Cardiac atrium fibroblast (primary cell): ENCODE measurements at places on chromosomes 12 and 14. TPM values are rescaled to one million over a fixed set of nuclear protein-coding genes. Genes with fewer than 3 reads are reported as not detected.

Gene BLTP3B
- total RNA-seq = 13.4 and 22.7 TPM in 2 replicates

Gene ANO4
- total RNA-seq = 4.0 and 5.3 TPM in 2 replicates

Gene KMT2D
- 21.1 and 23.6 TPM in 2 replicates for total RNA-seq

Gene SLC25A21
- 0.18 TPM in 1 of 2 replicates, not detected in the other for total RNA-seq

Gene RPL10L
- total RNA-seq = not detected in 2 replicates

Gene GSC
- not detected in 2 replicates for total RNA-seq

Gene A2M
- 18.8 and 30.1 TPM in 2 replicates for total RNA-seq

Gene OR4E2
- total RNA-seq = not detected in 2 replicates

Gene C3AR1
- not detected in 2 replicates for total RNA-seq

Gene VWF
- total RNA-seq = 3.2 and 15.9 TPM in 2 replicates

Gene PAPLN
- 7.1 and 7.6 TPM in 2 replicates for total RNA-seq

Gene NANOG
- not detected in 2 replicates for total RNA-seq

Gene GLIPR1L1
- total RNA-seq = not detected in 2 replicates

Gene RERGL
- not detected in 2 replicates for total RNA-seq

Gene TAS2R19
- total RNA-seq = 0.49 TPM in 1 of 2 replicates, not detected in the other

Gene INHBE
- total RNA-seq = 0.36 and 1.1 TPM in 2 replicates

Gene TSHR
- not detected in 2 replicates for total RNA-seq

Gene ARHGDIB
- total RNA-seq = 75.2 and 129 TPM in 2 replicates

Gene PLEKHG7
- not detected in 2 replicates for total RNA-seq

Gene OVCH1
- total RNA-seq = 0.32 and 2.3 TPM in 2 replicates

Gene FIGNL2
- not detected in 2 replicates for total RNA-seq

Gene AICDA
- not detected in 2 replicates for total RNA-seq

Gene PTPRB
- total RNA-seq = 2.3 and 2.6 TPM in 2 replicates

Gene KRT6B
- total RNA-seq = not detected in 2 replicates

Gene LUM
- total RNA-seq = 209 and 418 TPM in 2 replicates

Gene GPR65
- 0.32 and 0.54 TPM in 2 replicates for total RNA-seq

Gene POTEM
- total RNA-seq = not detected in 2 replicates

Gene KRT86
- total RNA-seq = 0.54 TPM in 1 of 2 replicates, not detected in the other

Gene TROAP
- total RNA-seq = 4.1 and 7.6 TPM in 2 replicates
